ENCODE measurements at places on chromosomes 2 and 18. TPM values are rescaled to one million over a fixed set of nuclear protein-coding genes. Genes with fewer than 3 reads are reported as not detected.
A peak's percentile ranks its signal among the peaks of the same experiment; 100 is the strongest.

DNA sequence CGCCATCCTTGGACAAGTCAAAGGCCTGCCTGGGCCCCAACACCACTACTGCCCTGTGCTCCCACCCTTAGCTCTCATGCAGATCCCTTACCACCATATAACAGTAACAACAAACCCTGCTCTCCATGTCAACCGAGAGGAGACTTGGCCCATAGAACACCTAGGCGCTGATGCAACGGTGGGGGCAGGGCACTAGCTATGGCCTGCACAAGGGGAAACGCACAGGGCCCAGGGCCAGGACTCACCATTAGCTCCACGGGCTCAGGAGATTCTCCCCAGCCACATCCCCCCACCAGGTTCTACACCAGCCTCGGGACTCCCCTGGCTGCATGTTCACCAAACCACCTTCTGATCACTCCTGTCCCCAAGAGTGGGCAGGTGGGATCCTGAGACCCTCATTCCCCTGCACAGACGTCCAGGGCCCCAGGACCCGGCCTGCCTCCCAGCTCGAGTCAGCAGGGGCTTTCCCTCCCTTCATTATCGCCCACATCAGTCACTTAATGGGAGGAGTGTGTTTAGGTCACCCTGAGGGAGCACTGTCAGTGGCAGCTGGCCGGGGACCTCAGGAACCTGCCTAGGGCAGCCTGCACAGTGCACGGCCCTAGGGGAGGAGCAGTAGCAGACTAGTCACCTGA lies 29.3 kb downstream of the ANKMY1 start:
- ATAC-seq, result no peak

Gene LGALSL
- total RNA-seq, result 15.5 TPM

- ATAC-seq, result peak; percentile 50
Observed at GRCh38 chr2:60515721-60516226, 37.7 kb downstream of the BCL11A start.

Gene MOGAT1
- not detected for total RNA-seq

- ATAC-seq, result no peak
Observed at GRCh38 chr2:61432990-61433389, 37.9 kb downstream of the USP34 start.

GRCh38 chr2:20479835-20480234 lies 33.0 kb downstream of the RHOB start:
- ATAC-seq, result no peak

DNA sequence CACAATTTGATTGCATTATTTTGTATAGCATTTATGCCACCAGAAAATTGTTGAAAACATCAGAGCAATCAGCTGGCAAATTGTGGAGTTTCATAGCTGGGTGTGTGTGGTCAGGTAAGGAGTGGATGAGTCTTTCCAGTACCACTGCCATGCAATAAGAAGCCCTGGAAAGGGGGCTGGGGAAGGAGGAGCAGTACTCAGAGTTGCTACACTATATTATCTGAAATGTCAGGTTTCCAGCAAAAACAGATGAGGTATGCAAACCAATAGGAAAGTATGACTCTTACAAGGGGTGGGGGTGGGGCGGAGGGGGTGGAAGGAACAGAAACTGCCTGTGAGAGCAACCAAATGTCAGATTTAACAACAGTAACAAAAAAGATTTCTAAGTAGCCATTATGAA lies 112.2 kb downstream of the SOS1 start:
- no peak for ATAC-seq

- no peak for ATAC-seq
Observed at GRCh38 chr2:68059784-68060525, 2.8 kb downstream of the C1D start.

DNA sequence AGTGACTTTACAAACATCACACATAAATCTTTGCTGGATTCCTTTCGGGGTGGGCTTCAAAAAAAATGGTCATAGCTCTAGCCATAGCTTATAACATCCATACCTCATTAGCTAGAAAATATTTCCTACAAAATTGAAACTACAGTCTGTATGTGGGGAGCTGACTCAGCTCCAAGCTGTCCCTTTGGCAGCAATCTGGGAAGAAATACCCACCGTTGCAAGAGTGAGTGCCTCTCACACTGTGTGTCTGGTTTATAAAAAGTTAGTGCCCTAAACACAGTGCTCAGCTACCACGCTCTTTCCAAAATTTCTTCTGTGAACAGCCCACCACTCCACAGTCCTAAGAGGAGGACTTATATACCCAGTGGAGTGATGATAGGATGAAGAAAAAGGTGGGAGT lies 170.1 kb downstream of the RBM43 start:
- ATAC-seq, result no peak

DNA sequence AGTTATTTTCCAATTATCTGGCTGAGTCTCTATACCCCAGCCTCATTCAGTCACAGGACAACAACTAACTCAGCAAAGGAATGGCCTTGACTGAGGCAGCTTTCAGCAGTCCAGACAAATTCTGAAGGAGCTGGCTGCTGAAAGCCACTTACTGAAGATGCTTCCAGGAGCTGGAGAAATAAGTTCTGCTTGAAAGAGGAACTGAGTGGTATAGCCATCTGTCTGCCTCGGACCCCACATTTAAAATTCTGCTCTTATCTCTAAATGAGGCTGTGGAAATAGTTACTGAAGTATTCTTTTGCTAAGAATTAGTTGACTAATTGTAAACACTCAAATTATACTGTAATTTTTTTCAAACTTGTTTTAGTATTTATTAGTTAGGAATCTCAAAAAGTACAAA lies 9.1 kb upstream of the GPD2 start:
- no peak for ATAC-seq

Gene EFEMP1
- total RNA-seq, result 16.5 TPM

DNA sequence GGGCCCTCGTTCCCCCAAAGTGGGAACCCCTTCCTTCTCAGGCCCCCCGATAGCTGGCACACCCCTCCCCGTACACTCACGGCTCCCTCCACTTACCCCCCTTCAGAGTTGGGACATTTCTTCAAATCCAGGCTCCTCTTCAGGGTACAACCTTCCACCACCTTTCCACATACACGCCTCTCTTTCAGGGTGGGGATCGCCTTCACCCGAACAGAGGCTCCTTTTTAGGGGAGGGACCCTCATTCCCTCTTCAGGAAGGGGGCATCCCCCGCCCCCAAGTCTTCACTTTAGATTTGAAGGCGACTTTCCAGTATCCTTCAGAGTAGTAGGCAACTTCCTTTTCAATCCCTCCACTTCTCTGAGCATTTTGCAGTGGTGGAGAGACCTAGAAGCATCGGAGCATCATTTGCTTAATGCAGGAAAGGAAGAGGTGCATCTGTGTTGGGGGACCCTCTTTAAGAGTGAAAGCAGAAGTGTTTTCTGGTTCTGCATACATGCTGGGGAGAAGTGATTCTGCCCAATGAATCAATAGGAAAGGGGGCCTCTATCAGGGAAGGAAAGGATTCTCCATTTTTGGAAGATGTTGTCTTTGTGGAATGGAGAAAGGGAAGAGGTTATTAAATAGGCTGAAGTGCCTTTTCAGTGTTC lies 845 bp downstream of the EML4 start:
- ATAC-seq, result peak; percentile 1

DNA sequence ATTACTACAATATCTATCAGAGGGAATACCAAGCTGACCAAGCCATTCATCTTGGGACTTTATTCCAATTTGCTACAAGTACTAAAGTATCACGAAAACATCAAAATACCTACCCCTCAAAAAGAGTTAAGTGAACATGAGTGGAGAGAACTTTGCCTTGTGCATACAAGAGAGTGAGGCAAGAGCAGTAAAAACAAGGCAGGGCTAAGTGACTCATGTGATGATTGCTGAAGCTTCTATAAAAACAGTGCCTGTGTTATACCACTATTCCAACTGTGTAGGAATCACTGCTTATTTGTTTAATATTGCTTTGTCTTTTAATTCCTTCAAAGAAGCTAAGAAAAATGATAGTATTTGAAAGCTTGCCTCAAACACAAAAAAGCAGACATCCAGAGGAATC lies 61.2 kb downstream of the FARSB start:
- no peak for ATAC-seq

GRCh38 chr18:12092398-12093229 lies 1.0 kb upstream of the ANKRD62 start:
- ATAC-seq, result no peak

- no peak for ATAC-seq
Observed at GRCh38 chr2:189683348-189683747, 8.9 kb downstream of the ANKAR start.

DNA sequence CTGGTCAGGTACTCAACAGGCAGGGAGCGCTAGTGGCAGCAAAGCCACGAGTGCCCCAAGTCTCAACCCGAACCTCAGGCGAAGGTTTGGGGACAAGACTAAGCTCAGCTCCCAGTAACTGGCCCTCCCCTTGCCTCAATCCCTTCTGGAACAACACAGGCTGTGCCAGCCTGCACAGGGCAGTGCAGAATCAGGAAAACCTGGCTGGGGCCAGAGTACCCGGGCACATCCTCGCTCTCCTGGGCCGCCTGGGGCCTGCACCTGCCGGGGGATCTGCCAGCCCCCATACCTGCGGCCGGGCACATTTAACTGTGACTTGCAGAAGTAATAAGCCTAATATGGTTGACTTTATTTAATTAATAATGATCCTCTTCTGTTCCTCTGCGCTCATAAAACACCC lies 60.6 kb downstream of the GBX2 start:
- ATAC-seq, result peak; percentile 44

GRCh38 chr2:126187668-126188067 lies 468.3 kb upstream of the GYPC start:
- no peak for ATAC-seq

Gene PROKR1
- 0.18 TPM for total RNA-seq

Gene SERPINB12
- not detected for total RNA-seq

- peak; percentile 11 for ATAC-seq
Observed at GRCh38 chr18:35376393-35376741, 770 bp downstream of the ZNF396 start.

- ATAC-seq, result no peak
Observed at GRCh38 chr2:233074106-233074505, 14.0 kb downstream of the INPP5D start.

Gene TDRD15
- total RNA-seq, result 0.08 TPM

- peak; percentile 32 for ATAC-seq
Observed at GRCh38 chr2:25293958-25294562, 47.7 kb downstream of the DNMT3A start.

Gene SLC4A3
- 2.1 TPM for total RNA-seq

- ATAC-seq, result no peak
Observed at GRCh38 chr2:236657801-236658200, 88.2 kb downstream of the ACKR3 start.

Gene ACVR1
- total RNA-seq, result 25.9 TPM

DNA sequence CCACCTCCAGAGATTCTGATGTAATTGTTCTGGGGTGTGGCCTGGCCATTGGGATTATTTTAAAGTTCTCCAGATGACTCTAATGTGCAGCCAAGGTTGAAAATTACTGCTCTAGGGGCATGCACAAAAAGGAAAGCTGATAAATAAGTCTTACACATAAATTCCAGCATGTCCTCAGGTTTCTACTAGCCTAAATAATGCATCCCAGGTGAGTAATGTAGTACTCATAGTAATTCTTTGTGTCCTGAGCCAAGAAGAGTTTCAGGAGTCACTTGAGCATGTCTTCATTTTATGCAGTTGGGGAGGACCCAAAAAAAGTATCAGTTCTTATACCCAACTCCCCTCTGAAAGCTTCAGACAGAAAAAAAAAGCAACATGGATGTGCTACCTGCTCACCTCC lies 130.1 kb upstream of the SP5 start:
- no peak for ATAC-seq

Gene CELF4
- 2.2 TPM for total RNA-seq

- ATAC-seq, result no peak
Observed at GRCh38 chr18:644395-645004, 13.0 kb upstream of the TYMS start.

- no peak for ATAC-seq
Observed at GRCh38 chr2:8535469-8535795, 146.4 kb upstream of the ID2 start.

- ATAC-seq, result no peak
Observed at GRCh38 chr2:236114959-236115358, 53.2 kb downstream of the GBX2 start.

DNA sequence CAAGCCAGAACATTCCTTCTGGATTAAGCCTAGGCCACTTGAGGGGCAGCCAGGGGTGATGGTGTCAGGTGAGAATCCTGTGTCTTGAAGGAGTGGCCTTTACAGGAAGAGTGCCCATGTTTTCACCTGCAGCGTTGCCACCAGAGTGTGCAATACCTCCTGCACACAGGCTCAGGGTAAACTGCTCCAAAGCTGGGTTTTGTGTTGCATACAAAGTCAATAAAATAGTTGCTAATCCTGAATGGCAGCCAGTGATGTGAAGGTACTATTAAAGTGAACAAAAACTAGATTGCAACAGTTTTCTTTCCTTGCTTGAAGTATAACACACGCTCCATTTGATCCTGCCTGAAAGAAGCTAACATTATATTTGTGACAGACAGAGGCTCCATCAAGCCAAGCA lies 64.4 kb upstream of the NRP2 start:
- ATAC-seq, result no peak

GRCh38 chr18:35268821-35269220 lies 21.2 kb downstream of the ZSCAN30 start:
- ATAC-seq, result no peak

DNA sequence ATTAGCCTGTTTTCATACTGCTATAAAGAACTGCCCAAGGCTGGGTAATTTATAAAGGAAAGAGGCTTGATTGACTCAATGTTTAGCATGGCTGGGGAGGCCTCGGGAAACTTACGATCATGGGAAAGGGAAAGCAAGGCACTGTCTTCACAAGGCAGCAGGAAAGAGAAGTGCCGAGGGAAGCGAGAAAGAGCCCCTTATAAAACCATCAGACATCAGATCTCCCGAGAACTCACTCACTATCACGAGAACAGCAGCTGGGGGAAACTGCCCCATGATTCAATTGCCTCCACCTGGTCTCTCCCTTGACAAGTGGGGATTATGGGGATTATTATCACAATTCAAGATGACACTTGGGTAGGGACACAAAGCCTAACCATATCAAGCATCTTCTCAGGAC lies 23.3 kb downstream of the RHOB start:
- ATAC-seq, result no peak

GRCh38 chr2:233202531-233202944 lies 48.9 kb upstream of the ATG16L1 start:
- ATAC-seq, result no peak

DNA sequence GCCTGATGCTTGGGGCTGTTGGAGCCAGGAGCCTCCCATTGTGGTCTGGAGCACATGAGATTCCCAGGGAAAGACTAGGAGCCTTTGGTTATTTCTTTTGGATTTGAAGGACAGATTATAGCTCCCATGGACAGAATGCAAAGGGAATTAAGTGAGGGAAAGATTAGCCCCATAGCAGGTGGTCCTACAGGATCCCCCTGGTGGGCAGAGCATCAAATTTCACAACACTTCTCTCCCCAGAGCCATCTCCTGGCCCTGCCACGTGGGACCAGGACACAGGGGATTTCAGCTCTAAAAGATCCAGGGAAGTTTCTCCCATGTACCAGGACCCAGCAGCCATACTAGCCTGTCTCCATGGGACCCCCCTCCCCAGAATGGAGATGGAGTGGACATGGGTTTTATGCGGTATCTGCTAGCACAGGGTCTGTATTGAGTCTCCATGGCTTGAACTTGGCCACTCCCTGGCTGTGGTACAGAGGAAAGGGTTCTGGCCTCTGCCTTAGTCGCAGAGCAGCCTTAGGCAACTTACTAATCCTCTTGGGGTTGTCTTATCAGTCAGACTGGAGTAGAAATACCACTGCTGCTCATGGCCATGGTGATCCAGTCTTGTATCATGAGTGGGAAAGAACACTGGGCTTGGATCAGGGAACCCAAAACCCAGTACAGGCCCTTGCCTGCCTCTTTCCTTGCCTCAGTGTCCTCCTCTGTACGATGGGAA lies 6.8 kb upstream of the PLB1 start:
- ATAC-seq, result no peak

Gene TMEM131
- 20.0 TPM for total RNA-seq

- no peak for ATAC-seq
Observed at GRCh38 chr2:3326182-3326537, 51.5 kb downstream of the EIPR1 start.

- ATAC-seq, result no peak
Observed at GRCh38 chr2:241015439-241015838, 17.0 kb downstream of the SNED1 start.

Measured in motor neuron (in vitro differentiated cells).